ENCODE measurements at places on chromosomes 7 and 10.

GRCh38 chr7:15248514-15248913, 313.3 kb downstream of the AGMO start:
- no peak for DNase-seq

GRCh38 chr10:52759154-52759553, 13.4 kb downstream of the MBL2 start:
- no peak for DNase-seq

GRCh38 chr10:51046654-51047053, 27.6 kb upstream of the PRKG1 start:
- no peak for DNase-seq

- no peak for DNase-seq
Observed at GRCh38 chr10:33241351-33241750, 93.1 kb downstream of the NRP1 start.

GRCh38 chr7:151761231-151761630, 115.7 kb downstream of the PRKAG2 start:
- DNase-seq: no peak

DNA sequence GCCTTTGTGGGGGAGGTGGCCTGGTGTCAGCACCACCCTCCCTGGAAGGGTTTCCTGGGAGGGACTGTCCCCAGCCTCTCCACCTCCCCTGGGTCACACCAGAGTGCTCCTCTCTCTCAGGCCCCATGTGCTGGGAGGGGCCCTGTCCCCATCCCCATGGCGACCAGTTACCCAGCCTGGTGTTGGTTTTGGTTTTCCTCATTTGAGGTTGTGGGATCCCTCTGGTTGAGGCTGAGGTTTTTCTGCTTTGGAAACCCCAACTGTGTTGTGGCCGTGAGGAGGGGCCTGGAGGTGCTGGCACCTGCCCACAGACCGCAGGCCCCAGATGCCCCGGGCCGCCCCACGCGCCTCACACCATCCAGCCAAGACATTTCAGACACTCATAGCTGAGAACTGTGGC, 106.3 kb downstream of the GRK5 start:
- DNase-seq: no peak

GRCh38 chr7:5388905-5389433, 34.7 kb downstream of the TNRC18 start:
- DNase-seq: no peak

- no peak for DNase-seq
Observed at GRCh38 chr7:144098776-144099175, 10.6 kb upstream of the OR2A2 start.

GRCh38 chr7:92699966-92700514, 109.8 kb upstream of the FAM133B start:
- no peak for DNase-seq

DNA sequence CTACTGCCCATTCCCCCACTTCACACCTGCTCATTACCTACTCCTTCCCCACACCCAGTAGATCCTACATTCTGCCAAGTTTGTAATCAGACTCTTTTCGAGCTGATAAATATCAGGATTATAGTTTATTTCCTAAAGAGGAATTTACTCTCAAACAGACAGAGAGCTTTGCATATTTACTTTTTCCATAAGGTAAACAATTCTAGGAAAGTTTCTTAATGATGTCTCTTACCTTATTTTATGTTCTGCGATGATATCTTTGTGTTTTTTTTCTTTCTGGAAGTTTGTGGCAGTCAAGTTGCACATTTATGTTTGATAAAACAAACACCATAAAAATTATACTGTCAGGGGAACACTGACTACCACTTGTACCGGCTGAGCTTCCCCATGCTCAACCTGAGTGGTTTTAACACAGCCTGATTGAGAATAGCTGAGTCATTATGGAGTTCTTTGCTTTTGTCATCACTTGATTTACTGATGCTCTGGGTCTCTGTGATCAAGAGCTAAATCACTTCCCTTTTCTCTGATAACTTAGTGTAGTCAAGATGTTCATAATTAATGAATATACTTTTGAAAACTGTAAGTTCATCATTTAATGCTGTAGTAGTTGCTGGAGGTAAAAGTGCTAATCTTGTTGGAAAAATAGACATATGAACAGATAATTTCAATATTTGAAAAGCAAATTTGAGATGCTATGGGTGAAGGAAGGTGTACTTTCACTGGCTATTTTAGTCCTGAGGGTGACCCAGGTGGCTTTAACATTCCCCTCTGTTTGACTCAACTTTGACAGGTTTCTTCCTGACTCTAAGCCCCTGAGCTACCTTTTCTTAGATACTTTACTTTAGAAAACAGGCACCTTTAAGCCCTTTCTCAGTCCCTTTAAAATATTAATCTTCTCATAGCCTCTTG, 1034.5 kb upstream of the LRRTM3 start:
- no peak for DNase-seq

DNA sequence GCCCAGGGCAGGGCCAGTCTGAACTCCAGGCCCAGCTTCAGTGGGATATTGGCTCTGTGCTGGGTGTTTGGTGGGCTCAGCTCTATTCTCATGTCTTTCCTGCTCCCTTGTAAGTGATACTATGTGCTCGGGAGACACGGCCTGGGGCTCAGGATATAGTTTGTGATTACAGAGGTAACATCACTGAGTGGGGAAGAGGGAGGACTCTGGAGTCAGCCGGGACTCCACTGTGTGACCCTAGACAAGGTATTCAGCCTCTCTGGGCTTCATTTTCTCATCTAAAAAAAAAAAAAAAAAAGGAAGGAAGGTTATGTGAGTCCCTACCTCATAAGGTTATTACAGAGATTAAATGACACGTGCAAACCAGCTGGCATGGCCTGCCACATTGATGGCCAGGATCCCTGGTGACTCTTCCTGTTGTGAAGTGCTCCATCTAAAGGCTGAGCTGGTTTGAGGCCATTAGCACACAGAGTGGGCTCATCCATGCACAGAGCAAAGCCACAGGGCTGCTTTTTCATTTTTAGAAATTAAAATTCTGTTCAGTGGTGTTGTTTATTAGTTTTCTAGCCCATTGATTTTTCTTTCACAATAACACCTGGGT, 15.7 kb downstream of the SLC13A4 start:
- no peak for DNase-seq

DNA sequence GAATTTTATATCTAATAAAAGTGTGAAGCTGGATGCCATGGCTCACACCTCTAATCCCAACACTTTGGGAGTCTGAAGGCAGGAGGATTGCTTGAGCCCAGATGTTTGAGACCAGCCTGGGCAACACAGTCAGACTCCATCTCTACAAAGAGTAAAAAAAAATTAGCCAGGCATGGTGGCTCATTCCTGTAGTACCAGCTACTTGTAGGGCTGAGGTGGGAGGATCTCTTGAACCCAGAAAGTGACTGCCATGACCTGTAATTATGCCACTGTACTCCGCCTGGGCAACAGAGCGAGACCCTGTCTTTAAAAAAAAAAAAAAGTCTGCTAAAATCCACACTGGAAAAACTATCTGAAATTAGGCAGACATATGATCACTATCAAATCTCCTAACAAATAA, 7.6 kb downstream of the JMJD1C start:
- DNase-seq: no peak

GRCh38 chr7:33494474-33494873, 365.1 kb downstream of the BBS9 start:
- DNase-seq: no peak

GRCh38 chr7:50645186-50645585, 80.0 kb upstream of the DDC start:
- DNase-seq: no peak

DNA sequence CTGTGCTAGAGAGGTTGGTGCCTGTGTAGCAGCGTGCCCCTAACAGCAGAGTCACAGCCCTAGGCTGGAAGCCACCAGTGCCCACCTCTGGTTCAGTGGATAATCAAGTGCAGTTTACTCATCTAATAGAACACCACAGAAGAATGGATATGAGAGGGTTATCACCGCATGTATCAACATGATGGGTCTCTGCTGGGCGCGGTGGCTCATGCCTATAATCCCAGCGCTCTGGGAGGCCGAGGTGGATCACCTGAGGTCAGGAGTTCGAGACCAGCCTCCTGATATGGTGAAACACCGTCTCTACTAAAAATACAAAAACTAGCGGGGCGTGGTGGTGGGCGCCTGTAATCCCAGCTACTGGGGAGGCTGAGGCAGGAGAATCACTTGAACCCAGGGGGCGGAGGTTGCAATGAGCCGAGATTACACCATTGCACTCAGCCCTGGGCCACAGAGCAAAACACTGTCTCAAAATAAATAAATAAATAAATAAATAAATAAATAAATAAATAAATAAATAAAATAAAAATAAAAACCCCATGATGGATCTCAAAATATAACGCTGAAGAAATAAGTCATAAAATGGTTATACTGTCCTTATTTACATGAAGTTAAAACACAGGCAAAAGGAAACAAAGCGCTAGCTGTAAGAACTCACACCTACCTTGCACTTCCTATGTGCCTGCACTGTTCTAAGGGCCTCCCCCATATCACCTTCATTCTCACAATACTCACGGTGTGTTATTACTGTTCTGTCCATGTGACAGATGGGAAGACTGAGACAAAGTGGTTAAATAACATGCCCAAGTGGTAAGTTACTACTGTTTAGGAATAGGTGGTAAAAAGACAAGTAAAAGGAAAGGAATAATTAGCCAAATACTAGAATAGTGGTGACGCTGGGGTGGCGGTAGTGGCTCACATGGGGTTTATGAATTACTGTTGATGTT, 70.9 kb downstream of the AMZ1 start:
- no peak for DNase-seq

DNA sequence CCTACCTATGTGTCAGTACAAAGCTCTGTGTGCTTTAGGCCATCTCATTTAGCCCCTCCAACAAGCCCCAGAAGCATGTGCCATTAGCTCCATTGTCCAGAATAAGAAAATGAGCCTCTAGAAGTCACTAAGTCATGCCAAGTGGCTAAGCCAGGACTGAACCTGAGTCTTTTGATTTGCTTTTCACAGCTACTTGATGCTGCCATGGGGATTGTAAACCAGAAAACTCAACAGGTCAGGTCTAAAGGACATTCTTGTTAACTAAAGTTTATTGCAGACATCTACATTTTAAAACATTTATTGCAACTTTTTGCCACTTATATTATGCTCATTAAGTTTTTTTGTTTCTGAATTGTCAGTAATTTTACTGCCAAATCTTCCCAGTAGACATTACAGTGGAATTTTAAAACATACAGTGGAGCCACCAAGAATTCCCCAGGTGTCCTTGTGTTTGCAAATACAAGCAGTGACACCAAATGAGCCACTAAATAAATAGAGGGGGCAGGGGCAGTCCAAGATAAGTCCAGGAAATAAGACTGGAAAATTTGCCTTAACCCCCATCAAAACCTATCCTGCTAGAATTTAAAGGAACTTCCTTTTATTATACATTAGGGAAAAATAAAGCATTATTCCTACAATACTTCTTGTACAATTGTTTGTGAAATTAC, 115.9 kb downstream of the RAPGEF5 start:
- DNase-seq: no peak

GRCh38 chr10:21473135-21473534, 52.3 kb downstream of the SKIDA1 start:
- DNase-seq: no peak

GRCh38 chr10:48511875-48512231, 93.0 kb downstream of the ARHGAP22 start:
- peak; percentile 70 for DNase-seq

- DNase-seq: no peak
Observed at GRCh38 chr7:140661124-140661523, 11.6 kb upstream of the ADCK2 start.

DNA sequence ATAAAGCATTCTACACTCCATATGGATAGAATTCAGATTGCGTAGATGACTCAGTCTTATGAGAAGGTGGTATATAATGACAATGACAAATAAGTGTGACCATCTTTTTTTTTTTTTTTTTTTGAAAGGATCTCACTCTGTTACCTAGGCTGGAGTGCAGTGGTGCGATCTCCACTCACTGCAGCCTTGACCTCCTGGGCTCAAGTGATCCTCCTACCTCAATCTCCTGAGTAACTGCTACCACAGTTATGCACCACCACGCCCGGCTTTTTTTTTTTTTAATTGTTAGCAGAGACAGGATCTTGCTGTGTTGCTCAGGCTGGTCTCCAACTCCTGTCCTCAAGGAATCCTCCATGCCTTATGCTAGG, 43.2 kb upstream of the NRP1 start:
- no peak for DNase-seq

- no peak for DNase-seq
Observed at GRCh38 chr7:5777932-5778331, 3.5 kb downstream of the RNF216 start.

- DNase-seq: no peak
Observed at GRCh38 chr7:80611353-80611752, 27.1 kb upstream of the CD36 start.

- no peak for DNase-seq
Observed at GRCh38 chr7:44971902-44972441, 6.8 kb downstream of the MYO1G start.

DNA sequence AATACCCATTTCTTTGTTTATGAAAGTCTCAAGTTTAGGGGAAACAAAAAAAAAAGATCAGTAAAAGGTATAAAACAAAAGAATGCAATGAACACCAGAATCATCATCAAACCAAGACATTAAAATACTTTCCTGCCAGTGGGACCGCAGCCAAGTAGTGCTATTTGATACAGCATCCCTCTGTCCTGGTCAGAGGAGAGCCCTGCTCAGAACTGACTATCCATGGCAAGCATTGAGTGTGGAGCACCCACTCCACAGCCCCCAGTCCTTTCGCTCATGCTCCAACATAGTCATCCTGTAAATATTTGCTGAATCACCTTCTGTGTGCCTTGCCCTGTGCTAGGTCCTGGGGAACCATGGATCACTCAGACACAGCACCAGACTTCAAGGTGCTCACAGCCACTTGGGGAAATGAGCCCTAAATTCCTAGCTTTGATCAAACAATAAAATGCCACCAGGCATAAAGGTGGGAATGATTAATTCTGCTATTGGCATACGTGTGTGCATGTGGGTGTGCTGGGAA, 213.6 kb upstream of the TBX20 start:
- DNase-seq: no peak

DNA sequence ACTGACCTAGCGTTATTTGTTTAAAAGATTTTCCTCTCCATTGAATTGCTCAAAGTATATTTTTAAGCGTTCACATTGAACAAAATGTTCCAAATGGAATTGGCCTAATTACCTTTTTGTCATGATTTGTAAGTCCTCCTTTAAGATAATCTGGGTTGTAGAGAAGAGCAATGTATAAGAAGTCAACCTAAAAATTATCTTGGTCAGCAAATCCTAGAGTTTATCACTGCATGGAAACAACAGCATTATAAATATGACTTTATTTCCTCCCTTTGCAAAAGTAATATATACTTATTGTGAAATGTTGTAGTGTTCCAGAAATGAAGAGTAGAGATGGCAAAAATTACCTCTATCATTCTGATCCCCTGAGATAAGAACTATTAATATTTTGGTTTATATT, 59.2 kb downstream of the TAX1BP1 start:
- no peak for DNase-seq

GRCh38 chr10:47282005-47282656, 17.9 kb upstream of the GDF10 start:
- no peak for DNase-seq

DNA sequence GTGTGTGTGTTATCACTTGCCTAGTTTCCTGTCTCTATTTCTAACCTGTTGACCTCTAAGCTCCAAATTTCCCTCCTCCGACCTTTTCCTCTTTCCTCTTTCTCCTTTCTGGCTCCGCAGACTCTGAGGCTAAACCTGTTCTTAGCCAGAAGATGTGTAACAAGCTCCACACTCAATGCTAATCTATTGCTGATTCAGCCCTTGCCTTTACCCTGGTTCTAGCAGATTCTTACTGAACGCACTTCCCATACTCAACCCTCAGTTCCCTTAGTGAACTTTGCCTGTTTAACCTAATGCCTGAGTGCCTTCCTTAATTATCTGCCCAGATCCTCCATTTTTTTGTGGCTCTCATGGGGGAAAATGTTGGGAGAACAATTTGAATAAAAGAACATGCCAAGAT, 30.0 kb upstream of the SGMS1 start:
- no peak for DNase-seq

GRCh38 chr7:112104120-112104519, 102.1 kb downstream of the DOCK4 start:
- no peak for DNase-seq
